ENCODE measurements at places on chromosomes 2 and 18.

DNA sequence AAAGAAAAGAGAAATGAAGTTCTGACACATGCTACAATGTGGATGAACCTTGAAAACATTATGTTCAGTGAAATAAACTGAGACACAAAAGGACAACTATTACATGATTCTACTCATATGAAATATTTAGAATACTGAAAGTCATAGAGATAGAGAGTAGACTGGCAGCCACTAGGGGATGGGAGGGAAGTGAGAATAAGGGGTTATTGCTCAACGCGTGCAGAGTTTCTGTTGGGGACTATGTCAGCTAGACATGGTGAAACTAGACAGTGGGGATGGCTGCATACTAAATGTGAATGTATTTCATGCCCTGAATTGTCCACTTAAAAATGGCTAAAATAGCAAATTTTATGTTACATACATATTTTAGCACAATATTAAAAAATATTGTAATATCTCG is 108.7 kb upstream of the ATL2 start:
- no peak for DNase-seq

DNA sequence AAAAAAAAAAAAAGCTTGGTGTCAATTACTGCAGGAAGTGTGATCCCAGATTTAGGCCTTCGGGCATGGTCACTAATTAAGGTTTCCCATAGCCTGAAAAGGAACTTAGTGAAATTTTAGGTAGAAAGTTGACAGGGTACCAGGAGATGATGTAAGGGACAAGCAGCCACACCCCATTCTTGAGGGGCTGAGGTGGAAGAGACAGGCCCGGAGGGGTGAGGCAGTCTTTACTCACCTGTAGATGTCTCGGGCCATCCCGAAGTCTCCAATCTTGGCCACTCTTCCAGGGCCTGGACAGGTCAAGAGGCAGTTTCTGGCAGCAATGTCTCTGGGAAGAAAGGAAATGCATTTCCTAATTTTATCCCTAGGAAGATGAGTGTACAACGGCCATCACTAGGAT is 94.3 kb downstream of the CLIP4 start:
- DNase-seq: no peak

DNA sequence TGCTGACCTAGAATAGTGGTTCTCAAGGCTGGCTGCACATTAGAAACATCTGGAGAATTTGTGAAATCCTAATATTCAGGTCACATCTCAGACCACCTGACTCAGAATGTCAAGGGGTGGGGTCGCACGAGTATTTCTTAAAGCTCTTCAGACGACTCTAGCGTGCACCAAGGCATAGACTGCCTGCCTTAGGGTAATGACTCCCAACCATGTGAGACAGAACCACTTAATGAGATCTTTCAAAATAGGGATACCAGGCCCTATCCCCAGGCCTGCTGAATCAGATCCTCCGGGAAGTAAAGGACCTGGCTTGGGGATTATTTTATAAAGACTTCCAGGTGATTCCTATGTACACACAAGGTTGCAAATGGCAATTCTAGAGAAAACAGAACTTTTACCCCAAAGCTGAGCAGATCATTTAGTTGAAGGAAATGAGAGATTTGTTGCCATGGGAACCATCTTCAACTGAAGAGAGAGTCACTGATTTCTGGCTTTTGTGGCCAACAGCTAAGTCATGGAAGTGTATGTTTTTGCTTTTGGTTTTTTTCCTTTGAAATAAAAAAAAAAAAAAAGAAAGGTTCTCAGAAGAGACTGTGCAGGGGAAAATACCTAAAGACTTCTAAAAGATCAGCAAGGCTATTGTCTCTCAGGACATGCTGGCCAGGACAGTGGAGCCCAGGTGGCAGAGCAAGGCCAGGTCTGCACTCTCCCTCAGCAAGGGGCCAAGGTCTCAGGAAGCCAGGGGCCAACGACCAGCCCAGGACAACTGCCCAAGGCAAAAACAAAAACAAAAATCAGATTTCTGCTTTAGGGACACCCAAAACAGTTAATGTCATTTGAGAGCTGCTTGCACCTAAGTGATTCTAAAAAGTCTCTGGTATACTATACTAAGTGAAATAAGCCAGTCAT is 15.3 kb upstream of the LOXHD1 start:
- DNase-seq: no peak

DNA sequence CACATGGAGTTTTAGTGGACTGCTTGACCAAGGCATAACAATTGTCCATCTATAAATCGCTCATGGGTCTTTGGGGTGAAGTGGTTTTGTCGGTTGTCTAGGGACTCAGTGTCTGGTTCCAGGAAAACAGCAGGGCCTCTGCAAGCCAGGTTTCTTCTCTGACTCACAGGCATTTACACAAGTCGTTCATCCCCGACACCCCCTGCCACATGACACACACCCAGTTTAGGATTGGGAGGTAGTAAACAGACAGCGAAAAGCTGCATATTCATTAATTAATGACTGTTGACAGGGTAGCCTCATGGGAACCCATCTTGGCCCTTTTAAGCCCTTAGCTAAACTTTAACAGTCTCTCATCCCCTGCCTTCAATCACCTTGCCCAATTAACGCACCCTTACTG is 194.8 kb upstream of the ACVR2A start:
- DNase-seq: no peak

- no peak for DNase-seq
These were observed 3.2 kb upstream of the GLS start for GRCh38 chr2:190877436-190877835.

DNA sequence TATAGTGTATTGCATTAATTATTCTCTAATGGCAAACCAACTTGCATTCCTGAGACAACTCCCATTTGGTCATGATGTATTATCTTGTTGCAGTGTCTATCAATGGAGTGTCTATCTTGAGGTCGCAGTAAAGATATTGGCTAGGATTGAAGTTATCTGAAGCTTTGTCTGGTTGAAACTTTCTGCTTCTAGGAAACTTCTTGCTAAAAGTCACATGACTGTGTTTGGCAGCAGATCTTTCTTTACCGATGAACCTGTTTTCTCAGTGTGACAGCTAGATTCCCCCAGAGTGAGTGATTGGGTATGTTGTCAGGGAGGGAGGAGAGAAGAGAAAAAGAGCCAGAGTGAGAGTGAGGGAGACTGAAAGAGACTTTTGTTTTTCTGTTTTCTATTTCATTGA is 119.6 kb downstream of the QPCT start:
- no peak for DNase-seq

DNA sequence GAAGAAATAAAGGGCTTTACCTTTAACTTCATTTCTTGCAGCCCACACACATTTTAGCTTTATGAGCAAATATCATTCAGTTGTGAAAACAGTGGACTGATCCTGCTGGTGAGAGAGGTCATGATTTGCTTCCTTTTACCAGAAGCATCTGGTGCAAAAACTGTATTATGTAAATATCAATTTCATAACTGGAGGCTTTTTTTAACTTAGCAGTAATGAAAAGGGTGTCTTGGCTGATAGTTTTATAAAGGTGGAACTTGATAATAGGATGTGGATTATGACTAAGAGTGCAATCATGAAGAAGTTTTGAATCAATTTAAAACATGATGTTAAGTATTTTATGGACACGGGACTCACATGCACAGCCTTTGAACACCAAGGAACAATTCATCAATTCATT is 304.4 kb downstream of the GULP1 start:
- DNase-seq: no peak

GRCh38 chr2:105439141-105439540 is 40.3 kb upstream of the FHL2 start:
- no peak for DNase-seq

DNA sequence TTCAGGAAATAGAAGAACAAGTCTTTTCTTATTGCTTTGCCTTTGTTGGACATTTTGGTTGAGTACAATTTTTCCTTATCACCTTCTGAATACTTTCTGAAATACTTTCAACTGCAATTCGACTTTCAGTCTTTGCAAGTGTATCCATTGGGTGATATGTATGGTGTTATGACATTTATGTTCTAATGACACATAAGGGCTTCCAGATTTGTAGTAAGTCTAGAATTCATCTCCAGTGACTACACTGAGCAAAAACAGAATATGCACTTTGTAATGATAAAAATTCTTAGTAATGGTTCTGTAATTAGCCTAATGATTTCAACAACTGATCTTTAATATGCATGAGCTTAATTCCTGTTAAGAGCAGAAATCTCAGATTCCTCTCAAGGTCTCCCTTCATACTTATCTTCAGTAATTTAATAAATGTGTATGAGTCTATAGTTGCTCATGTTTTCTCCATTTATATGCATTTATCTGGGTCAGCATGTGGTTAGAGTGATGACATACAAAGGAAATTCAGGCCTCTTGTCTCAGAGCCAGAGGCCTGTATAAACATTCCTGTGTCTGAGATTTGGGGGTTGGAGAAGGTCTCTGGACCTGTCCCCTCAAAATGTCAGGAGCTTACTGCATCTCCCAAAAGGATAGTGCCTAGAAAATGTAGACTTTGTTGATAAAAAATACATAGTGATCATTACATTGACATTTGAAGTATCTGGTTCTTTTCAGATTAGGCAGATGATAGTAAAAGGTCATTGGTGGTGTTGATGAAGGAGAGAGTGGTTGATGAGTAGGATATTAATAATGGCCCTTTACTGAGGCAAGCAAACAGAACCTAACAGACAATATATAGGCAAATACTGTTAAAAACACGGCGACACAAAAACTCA is 114.9 kb downstream of the QPCT start:
- DNase-seq: no peak

DNA sequence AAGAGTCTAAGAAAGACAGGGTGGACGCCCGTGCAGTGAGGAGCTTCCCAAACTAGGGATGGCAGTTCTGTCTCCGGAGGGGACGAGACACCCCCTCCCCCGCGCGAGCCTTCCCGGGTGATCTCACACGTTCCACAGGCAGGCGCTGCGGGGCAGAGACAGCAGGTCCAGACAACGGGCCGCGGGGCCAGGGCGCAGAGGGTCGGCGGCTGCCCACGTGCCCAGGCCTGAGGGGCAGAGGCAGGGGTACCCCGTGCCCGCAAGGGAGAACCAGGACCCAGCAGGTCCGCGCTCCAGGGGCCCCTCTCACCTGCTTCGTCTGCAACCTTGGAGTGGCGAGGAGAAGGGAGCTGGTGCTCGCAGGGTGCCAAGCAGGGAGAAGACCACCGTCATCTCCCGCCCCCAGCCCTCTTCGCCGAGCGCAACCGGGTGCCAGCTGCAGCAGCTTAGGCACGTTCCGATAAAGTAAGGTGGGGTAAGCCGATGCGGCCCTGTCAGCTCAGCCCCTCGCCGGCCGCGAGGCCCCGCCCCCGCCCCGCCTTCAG is at the start of gene GPR155:
TSS of gene GPR155 (minus strand) at position 467 of the 545 bp plus-strand sequence. CDS start 5,073 bp downstream, outside the sequence.
- DNase-seq: peak; percentile 27

DNA sequence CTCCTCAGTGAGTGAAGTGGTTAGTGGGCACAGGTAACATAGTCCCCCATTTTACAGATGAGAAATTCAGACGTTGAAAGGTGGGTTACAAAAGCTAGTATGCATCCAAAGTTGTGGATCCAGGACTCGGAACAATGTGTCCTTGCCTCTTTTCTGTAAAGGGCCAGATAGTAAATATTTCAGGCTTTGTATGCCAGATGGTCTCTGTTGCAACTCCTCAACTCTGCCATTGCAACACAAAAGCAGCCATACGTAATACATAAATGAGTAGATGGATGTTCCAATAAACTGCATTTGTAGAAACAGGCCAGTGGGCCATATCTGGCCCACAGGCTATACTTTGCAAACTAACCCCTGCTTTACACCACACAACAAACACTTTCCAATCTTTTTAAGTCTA is 166.6 kb upstream of the PKDCC start:
- no peak for DNase-seq

DNA sequence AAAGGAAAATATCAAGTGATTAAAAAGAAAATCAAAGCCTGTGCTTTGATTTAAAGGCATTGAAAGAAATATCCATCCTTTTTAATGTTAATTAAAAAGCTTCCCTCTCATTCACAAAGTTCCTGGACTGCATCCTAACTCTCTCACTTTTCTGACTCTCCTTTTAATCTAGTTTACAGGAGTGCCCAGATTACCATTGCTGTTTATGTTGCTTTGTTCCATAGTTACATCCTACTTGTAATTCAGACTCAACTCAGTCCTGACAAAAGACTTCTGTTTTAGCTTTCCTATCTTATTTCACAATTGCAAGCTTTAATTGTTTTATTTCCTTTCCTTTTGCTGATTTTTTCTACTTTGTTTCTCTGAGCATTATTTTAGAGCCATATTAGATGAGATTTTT is 160.7 kb upstream of the DTNA start:
- no peak for DNase-seq

- DNase-seq: no peak
These were observed 23.0 kb downstream of the SCN1A start for GRCh38 chr2:166104773-166105172.

DNA sequence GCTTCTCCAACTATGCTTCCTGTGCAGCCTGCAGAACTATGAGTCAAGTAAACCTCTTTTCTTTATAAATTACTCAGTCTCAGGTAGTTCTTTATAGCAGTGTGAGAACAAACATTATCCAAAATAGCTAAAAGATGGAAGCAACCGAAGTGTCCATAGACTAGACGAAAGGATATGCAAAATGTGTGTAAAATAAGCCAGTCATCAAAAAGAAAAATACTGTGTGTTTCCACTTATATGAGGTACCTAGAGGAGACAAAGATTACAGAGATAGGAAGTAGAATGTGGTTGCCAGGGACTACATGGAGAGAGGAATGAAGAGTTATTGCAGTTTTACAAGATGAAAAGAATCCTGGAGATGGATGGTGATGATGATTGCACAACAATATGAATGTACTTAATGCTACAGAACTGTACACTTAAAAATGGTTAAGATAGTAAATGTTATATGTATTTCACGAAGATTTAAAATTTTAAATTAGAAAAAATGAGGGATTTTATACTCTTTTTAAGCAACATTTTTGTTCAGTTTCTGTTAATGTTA is 99.3 kb upstream of the FN1 start:
- no peak for DNase-seq

- DNase-seq: no peak
These were observed 254.1 kb downstream of the GLI2 start for GRCh38 chr2:120989512-120990441.

- DNase-seq: no peak
These were observed 17.7 kb upstream of the ARL5A start for GRCh38 chr2:151845884-151846283.

DNA sequence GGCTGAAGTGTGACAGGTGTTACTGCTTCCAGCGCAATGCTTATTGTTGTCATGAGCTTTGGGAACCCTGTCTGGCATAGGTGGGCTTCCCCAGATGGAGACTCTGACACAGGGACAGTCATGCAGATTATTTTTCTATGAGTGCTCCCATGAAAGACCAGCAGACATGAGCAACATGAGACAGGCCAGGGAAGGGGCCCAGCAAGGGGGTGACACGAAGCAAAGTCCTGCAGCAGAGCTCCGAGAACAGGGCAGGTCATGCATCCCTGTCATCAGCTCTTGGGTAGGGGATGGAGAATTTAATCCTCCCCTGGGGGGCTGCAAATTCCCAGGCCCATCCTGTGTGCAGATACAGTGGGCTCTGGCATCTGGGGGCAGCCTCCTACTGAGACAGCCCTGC is 77.4 kb downstream of the CTAGE1 start:
- DNase-seq: no peak
